NCI-H1105 treated with DMSO at 0.1 percent for 48 hours (cell line): ENCODE measurements at places on chromosomes 13 and 19.

- DNase-seq, result no peak
These were observed 717 bp downstream of the SPRYD7 start for GRCh38 chr13:49935171-49936074.

DNA sequence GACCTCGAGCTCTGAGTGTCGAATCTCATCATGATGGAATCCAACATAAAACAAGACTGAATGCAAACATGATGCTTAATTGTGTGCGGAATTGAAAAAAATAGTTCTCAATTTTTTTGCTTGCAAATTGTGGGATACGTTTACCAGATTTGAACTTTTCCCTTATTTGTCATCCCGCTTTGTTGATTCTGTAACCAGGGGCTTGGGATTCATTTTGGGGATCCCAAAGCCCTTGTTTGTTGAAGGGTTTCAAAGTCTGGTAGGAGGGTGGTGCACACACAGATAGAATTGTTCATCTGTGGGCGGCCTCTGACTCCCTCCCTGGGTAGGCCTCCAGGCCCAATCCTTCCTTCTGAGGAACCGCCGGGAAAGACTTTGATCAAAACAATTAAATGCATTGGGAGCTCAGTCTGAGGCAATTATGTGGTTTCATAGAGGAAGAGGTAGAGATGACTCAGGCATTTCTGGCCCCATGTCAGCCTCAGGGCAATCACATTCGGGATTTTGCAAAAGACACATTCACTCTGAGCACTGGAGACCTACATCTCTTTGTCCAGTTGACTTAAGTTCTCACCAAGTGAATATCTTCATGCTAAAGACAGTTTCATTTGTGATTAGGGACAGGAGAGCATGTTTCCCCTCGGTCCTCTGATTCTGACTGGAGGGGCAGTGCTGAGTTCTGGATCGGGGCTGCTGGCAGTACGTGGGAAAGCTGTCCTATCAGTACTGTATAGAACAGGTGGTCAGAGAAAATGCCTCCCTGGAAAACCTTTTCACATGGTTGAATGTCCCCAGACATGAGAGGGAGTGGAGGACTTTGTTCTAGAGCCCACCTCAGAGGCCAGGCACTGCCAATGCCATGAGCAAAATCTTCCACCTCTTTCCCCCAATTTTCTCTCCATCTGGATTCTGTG lies 27.8 kb upstream of the IGFL4 start:
- no peak for DNase-seq

DNA sequence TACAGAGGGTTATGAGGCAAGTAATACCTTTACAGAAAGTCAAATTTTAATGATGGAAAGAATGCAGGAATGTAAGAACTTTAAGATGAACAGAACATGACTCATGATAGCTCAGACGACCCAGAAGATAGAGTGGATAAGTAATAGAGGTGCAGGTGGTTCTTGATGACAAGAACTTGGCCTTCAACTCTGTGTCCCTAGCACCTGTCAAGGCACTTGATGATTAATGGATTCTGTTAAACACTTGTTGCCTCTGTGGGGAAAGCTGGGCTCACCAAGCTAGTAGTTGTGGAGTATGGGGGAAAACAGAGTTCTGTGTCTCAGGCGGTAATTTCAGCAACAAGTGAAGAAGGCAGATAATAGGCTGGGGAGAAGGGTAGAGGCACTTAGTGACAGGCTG lies 306.2 kb downstream of the ATP8A2 start:
- DNase-seq, result no peak

DNA sequence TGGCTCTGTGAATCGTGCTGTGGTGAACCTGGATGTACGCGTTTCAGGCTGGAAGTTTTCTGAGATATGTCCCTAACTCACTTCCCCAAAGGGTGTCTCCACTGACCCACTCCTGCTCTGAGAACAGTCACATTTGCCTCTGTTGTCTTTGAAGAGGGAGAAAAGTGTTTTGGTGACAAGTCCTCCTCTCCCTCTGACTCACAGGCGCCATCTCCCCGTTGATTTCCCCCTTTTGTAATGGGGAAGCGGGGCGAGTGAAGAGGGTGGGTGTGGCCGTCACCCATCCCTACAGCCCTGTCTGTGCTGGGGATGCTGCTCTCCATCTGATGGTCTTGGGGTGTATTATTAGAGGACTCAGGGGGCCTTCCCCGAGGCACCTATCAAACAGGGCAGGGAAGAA lies 9.6 kb downstream of the APC2 start:
- DNase-seq, result no peak

DNA sequence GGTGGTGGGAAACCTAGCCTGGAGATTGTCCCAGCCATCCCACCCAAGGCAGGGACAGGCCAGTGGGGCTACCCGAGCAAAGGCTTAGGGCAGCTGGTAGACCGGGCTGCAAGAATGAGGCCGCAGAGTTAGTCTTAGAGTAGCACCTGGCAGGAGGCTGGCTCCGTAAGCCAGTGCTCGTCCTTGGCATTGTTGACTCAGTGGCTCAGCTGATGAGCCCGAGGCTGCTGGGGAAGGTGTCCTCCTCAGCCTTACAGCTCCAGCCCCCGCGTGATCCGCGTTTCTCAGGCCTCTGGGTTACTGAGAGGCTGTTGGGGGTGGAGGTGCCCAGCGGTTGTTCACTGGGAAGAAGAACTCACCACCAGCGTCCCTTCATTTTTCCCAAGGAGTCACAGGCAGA lies 24.7 kb downstream of the PPP1R37 start:
- DNase-seq, result no peak

DNA sequence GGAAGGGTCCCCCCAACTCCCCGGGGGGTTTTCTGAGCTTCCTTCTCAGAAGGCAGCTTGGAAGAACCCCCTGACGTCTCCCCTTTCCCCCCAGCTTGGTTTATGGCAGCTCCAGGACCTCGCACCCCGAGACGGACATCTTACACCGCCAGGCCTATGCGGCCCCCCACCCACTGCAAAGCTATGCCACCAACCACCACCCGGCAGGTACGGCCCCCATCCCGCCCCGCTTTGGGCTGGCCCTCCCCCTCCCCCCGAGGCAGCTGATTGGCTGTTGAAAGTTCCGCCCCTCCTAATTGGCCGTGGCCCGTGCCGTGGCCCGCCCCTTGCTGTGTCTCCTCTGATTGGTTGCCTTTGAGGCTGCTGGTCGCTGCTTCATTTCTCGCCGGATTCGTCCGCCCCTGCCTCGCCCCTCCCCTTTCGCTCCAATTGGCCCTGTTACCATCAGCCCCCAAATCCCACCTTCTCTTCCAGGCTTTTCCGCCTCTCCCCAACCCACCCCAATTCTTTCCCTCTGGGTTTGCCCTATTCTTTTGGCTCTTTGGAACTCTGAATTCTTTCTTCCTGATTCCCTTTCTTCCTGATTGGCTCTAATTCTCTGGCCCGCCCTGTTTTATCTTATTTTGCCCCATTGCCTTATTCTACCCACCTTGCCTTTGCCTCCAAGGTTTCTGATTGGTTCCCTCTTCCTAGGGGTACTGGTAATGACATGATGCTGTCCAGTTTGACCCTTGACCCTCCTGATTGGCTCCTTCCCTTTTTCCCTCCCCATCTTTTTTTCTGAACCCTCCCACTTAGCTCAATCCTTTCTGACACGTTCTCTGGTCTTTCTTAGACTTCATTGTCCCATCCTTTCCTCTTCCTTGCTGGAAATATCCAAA lies 2.5 kb downstream of the PRR12 start:
- peak; percentile 95 for DNase-seq

DNA sequence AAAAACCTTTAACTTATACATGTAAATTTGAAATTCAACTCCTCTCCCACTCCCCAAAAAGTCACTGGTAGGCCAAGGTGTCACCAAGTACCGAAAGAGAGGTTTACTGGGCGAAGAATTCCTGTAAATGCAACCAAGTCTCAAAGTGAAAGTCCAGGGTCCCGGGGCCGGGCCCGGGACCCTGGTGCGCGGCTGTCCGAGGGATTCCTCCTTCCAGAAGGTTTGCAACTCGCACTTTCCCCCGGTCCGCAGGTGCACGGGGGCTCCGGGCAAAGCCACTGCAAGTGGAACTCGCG lies 1.1 kb downstream of the STK24 start:
- no peak for DNase-seq

DNA sequence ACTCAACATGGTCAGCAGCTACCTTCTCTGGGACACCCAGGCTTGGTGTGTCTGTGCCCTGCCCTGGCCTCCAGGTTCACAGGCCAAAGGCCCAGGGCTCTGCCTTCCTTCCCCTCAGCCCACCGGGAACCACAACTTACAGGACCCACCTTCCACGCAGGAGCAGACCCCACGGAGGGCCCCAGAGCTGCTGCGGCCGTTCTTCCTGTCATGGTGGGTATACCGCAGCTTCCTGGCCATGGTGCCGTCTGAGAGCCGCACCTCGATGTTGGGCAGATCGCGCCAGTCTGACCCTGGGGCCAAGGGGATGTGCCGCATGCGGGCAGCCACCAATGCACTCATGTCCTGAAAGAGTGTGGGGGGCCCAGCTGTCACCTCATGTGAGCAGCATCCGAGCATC lies 17.2 kb upstream of the EIF3G start:
- DNase-seq, result no peak

DNA sequence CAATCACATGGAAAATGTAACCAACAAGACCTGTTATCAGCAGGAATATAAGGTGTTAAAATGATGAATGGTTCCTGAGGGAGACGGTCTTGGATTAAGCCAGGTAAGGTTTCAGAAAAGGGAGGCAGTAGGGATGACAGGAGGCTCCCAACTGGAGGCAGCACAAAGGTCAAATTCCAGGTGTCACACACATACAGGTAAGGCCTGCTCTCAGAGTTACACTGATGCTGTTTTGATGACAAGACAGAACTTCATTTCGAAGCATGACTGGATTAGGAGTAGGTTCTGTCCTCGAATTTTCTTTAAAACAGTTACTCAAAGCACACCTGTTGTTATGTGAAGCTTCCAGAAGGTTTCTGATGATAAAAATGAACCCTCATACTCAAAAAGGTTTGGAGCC lies 7.4 kb downstream of the MED26 start:
- DNase-seq, result no peak

DNA sequence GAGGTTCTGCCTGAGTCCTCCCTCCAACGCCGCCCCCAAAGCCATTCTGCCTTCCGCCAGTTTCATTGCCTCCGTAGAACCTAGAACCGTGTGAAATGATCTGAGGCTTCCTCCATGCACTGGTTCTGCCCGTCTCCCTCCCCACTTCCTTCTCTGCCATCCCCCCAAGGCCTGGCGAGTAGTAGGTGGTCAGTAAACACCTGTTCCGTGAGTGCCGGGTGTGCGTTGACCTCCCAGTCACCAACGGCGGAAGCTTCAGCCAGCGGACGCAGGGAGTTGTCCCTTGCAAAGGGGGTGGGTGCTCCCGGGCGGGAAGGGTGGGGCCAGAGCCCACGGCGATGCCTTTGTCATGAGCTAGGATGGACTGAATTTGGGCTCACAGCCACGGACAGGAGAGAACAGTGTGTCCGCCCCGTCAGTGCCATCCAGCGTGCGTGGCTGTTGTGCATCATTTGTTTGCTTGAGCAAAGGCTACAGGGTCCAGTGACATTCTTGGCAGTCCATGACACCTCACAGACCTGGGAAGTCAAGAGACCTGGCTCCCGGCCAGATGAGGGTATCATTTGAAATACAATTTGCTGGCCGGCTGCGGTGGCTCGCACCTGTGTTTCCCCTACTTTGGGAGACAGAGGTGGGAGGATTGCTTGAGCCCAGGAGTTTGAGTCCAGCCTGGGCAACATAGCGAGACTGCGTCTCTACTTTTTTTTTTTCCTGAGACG lies 43.1 kb downstream of the NFIC start:
- DNase-seq, result peak; percentile 34

DNA sequence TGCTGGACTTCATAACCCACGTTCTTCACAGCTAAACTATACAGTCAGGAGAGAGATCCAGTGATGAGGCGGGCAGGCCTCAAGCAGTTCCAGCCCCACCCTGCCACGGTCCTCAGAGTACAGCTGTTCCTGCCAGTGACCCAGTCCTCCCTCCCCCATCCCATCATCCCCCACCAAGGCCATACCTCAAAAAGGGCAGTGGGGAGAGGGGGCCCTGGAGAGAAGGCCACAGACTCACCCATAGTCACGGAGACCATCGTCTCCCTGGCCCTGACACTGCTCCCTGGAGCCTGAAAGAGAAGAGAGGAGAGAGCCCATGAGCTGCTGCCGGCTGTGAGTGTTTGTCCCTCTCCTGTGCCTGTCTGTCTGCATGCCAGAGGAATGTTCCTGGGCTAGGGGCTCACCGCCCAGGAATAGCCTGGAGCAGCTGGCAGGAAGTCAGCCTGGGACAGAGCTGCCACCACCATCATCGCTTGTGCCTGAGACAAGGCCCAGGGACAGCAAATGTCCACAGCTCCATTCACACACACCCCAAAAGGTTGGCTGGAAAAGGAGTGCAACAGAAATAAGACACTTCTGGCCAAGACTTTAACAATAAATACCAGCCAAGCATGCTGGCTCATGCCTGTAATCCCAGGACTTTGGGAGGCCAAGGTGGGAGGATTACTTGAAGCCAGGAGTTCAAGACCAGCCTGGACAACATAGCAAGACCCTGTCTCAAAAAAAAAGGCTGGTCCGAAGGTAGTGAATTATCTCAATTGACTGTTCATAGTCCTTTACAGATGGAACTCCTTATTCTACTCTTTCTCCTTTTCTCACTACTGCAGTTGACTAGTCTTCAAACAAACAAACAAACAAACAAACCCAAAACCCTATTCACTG lies 6.4 kb downstream of the C19orf47 start:
- no peak for DNase-seq

DNA sequence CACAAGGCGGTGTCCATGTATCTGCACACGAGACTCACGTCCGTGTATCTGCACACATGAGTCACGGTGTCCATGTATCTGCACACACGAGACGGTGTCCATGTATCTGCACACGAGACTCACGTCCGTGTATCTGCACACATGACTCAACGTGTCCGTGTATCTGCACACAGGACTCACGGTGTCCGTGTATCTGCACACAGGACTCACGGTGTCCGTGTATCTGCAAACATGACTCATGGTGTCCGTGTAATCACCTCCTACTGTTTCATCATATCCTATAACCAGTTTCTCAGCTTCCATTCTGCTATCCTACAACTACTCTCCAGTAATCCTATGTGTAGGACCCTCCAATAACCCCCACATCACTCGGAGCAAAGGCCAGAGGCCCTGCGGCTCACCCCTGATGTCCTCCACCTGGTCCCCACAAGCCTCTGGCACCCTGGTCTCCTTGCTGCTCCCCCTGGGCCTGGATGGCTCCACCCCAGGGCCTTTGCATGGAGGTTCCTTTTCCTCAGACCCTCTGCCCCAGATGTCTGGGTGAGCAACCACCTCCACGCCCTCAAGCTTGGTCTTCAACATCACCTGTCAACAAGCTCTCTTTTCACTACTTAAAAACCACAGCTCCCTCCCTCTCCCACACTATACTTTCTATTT lies 2.5 kb upstream of the TMEM255B start:
- DNase-seq, result no peak
